Cortex of kidney (tissue), 1 donor: ENCODE measurements at places on chromosomes 12 and 14.

DNA sequence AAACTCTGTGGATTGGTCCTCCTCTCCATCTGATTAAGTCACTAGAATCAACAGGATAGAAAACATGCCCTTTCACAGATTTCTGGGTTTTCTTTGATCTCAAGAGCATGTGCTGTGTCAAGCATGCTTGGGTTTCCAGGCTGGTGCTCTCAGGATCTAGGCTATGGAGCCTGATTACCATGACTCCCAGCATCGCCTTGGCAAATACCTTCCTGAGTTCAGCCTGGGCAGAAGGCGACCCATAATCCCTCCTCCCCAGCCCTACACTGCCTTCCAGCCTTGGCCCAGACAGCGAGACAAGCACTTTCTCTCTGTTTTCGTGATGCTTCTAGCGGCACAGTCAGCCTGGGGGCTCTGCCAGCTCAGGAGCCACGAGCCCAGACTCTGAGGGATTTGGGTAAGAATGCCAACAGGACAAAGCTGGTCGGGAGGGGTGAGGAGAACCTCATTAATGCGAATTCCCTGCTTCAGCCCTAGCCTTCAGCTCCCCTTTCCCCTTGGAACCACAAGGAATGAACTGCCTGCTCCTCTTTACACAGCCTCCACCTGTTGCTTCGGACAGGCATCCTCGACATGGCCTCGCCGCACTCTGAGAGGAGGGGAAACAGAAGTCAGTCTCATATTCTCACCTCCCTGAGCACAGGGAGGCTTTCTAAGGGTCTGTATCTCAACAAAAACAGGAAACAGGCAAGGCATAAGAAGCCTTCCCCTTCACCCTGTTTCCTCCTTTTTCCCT, 227.1 kb downstream of the MSRB3 start:
- no peak for DNase-seq

- no peak for DNase-seq
Measured at GRCh38 chr14:95274874-95275273, 44.8 kb downstream of the CLMN start.

DNA sequence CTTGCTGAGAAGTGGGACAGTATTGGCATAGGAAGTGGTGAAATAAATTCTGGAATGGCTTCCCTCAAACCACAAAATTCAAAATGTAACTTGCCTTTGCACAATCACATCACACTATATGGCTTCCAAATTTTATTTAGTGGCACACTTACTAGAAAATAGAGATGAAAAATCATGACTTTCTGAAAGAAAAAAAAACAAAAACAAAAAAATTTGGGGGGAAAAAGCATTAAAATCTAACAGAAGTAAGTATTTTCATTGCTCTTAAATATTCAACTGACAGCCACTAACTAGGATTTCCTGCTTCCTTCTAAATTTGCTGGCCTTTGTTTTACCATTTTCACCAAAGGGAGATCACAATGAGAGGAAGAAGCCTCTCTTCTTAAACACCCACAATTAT, 23.0 kb downstream of the ATF7 start:
- no peak for DNase-seq

DNA sequence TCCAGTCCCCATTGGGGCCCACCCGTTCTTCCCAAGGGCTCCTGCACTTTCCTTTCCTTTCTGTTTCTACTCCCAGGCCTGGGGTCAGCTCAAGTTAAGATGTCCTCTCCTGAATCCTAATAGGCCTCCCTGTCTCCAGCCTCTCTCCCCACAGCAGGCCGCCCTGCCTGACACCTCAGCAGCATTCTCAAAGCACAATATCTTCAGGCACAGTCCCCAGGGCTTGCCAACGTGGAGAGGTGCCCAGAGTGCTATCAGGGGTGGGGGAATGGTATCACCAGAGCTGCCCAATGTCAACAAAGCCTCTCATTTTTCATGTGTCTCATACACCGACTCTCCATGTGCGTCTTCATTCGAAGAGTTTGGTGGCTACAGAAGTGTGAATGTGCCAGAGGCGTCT, 123.0 kb downstream of the FOXN3 start:
- DNase-seq, result no peak

GRCh38 chr12:62802984-62803383, 132.0 kb downstream of the PPM1H start:
- no peak for DNase-seq

DNA sequence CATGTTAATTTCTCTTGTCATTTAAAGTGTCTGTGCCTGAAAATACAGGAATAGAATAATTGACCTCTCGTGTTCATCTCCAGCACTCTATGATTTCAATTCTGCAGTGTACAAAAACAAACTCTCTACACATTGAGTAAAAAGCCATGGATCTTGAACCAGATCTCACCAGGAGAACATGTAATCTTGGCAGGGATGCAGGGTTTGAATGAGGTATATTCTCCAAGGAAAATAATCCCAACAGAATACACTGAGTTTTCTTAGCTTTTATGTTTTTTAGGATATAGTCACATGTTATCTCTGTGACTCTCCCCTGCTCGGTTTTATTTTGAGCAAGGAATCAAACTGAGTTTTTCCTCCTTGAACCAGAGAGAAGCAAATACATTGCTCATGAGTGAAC, 224.7 kb downstream of the PIK3C2G start:
- no peak for DNase-seq

DNA sequence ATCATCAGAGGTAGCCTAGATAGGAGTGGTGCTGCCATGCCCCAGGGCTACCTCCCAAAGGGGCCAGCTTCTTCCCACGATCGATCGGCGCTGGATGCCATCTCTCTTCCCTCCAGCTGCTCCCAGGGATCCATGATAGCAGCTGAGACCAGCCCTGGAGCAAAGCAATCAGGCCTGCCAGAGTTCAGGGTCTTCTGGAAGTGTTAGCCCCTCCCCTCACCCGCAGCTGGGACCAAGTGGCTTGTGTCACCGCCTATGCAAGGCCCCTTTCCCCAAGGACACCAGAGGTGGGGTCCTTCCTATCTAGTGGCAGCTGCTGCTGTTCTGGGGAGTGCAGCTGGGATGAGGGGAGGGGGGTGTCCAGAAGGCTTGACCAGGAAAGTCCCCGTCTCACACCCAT, 87.0 kb downstream of the IRF2BPL start:
- DNase-seq, result no peak

DNA sequence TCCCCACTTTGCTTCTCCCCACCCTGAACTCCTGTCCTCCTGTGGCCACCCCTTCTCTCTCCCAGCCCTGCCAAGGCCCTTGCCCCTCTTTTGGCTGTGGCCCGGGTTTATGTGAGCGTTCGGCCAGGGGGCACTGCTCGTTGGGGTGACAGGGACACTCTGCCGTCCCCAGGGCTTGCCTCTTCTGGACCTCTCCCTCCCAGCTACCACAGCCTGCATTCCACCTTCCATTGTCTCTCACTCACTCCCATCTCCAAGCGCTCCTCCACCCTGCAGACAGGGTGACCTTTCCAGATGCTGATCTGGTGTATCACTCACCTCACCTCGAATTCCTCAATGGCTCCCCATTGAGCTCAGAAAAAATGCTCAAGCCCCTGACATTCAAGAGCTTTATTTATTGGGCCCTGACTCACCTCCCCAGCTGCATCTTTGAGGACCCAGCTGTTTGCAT, 1.4 kb downstream of the SERPINA9 start:
- DNase-seq, result no peak

- DNase-seq, result no peak
Measured at GRCh38 chr12:1147821-1148220, 156.8 kb downstream of the ERC1 start.

- DNase-seq, result no peak
Measured at GRCh38 chr12:31353750-31354708, 28.1 kb upstream of the SINHCAF start.

GRCh38 chr14:56844406-56845002, 34.2 kb upstream of the OTX2 start:
- DNase-seq, result no peak

DNA sequence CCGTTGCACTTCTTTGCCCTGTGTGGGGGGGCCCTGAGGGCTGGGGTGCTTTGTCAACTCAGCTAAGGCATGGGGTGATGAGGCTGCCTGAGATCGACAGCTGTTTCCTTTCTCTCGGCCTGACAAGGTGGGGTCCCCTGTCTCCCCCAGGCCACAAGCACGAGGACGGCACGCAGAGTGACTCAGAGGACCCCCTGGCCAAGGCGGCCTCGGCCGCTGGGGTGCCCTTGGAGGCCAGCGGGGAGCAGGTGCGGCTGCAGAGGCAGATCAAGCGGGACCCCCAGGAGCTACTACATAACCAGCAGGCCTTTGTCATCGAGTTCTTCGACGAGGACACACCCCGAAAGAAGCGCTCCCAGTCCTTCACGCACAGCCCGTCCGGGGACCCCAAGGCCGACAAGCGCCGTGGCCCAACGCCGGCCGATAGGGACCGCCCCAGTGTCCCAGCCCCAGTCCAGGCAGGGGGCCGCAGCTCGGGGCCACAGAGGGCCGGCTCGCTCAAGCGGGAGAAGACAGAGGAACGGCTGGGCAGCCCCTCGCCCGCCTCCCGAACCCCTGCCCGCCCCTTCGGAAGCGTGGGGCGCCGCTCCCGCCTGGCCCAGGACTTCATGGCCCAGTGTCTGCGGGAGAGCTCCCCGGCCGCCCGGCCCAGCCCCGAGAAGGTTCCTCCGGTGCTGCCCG, 18.8 kb downstream of the CEP170B start:
- no peak for DNase-seq

DNA sequence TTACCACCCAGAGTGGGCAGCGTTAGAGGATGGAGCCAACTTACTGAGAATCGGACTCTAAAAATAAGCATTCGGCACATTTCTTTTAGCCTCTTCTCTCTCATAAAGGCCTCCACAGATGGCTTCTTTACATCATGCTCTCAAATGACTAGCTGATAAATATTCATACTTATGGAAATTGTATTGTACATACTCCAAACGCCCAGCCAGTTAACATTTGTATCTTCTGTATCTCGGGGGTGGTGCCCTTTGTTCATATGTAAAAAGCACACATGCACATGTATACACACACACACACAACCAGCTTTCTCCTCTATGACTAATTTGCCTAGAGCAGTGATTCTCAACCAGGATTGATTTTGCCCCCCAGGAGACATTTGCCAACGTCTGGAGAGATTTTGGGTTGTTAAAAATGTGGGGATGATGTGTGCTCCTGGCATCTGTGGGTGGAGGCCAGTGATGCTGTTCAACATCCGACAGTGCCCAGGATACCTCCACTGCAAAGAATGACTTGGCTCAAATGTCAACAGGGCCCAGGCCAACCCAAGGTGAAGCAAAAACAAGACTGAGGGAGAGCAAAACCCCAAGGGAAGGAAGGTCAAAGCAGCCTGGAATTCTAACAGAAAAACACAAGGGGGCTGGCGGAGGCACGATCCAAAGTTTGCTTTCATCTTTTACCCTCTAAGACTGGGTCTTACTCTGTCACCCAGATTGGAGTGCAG, 15.2 kb upstream of the CDK2AP1 start:
- no peak for DNase-seq

DNA sequence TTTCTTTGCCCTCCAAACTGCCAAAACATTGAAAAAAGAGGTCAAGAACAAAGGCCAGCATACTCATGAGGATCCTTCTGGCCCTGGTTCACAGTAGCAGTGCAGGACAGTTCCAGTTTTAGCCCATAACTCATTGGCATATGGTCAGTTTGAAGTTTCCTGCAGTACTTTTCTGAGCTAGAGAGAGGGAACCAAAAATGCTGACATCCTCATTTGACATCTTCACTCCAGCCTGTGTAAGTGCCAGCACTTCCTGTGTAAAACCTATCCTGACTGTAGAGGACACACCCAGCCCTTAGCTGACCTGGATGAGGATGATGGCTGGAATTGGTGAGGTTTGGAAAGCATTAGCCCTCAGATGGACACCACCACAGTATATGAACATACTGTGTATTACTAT, 84.1 kb downstream of the FGD4 start:
- no peak for DNase-seq

- no peak for DNase-seq
Measured at GRCh38 chr12:108237272-108237671, 101.8 kb downstream of the CMKLR1 start.

GRCh38 chr12:132834181-132834711, 5.6 kb upstream of the GOLGA3 start:
- no peak for DNase-seq

DNA sequence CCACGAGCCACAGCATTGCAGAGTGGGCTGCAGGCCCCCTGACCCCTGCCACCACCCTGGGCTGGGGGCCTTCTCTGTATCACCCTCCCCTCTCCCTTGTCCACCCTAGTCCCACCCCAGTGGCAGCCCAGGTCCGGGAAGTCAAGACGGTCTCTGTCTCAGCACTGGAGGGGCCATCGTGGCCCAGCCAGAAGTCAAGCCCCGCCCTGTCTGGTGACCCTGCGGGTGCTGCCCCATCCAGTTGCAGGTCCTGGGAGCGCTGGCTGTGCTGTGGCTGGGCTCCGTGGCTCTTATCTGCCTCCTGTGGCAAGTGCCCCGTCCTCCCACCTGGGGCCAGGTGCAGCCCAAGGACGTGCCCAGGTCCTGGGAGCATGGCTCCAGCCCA, 2.7 kb downstream of the PLD4 start:
- DNase-seq, result no peak
